ENCODE measurements at places on chromosomes 16 and 17. TPM values are rescaled to one million over a fixed set of nuclear protein-coding genes. Genes with fewer than 3 reads are reported as not detected.

DNA sequence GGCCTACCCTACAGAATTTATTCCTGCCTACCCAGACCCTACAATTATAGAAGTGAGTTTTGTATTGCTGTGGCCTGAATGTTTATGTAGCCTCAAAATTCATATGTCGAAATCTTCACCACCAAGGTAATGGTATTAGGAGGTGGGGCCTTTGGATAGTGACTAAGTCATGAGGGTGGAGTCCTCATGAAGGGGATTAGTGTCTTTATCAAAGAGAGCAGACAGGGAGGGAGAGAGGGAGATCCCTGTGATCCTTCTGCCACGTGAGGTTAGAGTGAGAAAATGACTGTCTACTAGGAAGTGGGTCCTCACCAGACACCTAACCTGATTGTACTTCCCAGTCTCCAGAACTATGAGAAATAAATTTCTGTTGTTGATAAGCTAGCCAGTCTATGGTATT is 981 bp upstream of the DUXB start:
- no peak for DNase-seq

DNA sequence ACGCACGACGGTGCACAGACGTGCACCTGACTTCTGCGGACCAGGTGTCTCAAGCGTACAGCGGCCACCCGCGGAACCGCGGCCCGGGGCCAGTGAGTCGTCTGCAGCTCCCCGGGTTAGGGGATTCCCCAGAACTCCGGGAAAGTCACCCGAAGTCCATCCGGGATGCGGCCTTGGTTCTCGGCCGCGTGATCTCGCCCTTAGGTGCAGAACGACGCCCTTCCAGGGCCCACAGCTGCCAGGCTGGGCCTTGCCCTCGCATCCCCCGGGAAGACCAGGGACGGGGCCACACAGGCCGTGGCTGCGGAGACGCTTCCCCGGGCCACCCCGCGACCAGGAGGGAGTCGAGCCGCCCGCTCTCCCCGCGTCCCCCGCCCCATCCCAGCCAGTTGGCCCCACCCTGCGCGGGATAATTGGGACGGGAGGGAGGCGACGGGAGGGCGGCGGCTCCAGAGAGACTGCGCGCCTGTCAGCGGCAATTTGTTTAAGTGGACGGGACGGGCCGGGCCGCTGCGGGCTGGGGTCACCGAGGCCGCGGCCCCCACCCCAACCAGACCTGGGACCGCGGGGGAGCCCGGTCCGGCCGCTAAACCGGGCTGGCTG is 3.6 kb upstream of the TBX2 start:
- DNase-seq = no peak

The TMEM92 gene
- polyA plus RNA-seq = 0.97 TPM

The WBP2 gene
- polyA plus RNA-seq = 49.6 TPM

The OR1A1 gene
- polyA plus RNA-seq = not detected

All from muscle of back (tissue), 13 donors.